Activated CD4-positive, alpha-beta T cell treated with anti-CD3 and anti-CD28 coated beads for 24 hours (primary cell): ENCODE measurements at places on chromosomes 4 and X.
A peak's percentile ranks its signal among the peaks of the same experiment; 100 is the strongest.

DNA sequence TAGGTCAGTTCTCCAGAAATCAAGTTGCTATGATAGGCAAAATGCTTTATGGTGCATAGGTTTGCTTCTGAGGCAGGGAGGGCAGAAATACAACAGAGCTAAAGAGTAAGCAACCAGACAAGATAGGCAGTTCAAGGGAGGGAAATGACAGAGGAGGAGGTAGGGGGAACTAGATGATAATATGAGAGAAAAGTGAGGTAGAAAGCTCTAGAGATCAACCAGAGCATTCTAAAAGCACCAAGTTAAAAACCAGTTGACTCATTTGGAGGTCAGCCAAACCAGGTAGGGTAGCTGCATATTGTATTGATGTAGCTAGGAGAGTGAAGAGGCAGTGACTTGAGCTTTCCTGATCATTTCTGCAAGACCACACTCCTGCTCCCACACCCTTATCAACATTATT, 49.0 kb upstream of the SLC16A2 start:
- DNase-seq = no peak

DNA sequence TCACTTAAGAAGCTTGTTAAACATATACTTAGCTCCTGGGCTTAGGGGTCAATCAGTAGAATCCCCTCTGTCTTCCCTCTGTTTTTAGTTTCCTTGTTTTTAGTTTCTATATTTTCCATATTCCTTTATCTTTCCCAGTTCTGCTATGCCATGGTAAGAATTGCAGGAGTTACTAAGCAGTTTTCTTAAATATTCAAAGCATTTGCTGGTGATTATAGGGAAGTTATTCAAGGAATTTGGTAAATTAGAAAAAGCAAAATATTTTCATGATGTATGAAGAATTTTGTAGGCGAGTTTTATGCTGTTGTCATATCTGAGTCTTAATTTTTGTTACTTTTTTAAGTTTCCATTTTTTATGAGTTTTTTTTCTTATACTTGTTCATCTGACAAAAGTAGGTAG, 91.6 kb upstream of the NUDT6 start:
- DNase-seq = no peak

DNA sequence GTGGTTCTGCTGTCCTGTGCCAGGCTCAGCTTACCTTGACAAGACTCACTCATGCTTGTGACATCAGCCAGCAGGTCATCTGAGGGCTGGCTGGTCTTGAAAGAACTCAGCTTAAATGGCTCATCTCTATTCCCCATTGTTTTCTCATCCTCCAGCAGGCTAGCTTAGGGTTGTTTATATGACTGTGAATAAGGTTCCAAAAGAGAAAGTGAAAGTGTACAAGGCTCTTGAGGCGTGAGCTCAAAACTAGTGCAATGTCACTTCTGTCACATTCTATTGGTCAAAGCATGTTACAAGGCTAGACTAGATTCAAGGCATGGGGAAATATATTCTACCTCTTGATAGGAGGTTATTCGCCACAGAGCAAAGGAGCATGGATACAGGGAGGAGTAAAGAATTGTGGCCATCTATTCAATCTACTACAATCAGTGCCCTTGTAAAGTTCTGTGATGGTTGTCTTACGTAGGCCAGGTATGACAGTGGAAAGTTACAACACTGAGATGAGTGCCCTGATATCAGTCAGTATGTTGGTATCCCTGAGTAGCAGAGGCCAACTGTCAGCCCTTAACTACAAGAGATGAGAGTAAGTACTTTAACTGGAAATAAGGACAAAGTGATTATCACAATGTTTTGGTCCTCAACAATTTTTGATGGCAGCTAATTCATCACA, 19.8 kb upstream of the TMLHE start:
- DNase-seq = no peak

DNA sequence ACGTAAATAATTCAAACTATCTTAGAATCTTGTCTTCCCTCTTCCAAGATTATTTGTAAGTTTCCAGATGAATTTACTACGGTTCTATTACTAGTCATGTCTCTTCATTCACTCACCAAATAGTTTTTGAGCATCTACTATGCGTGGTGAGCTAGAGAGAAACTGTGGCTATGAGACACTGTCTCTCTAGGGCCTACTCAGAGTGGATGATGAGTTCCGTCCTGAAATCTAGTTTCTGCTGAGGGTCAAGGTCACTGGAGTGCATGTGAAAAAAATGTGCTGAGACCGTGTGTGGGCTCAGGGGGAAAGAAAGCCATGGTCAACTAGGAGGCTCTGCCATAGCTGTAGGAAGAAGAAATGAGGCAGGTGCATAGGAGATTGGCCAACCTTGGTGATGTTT, 320.2 kb upstream of the GATB start:
- no peak for DNase-seq

DNA sequence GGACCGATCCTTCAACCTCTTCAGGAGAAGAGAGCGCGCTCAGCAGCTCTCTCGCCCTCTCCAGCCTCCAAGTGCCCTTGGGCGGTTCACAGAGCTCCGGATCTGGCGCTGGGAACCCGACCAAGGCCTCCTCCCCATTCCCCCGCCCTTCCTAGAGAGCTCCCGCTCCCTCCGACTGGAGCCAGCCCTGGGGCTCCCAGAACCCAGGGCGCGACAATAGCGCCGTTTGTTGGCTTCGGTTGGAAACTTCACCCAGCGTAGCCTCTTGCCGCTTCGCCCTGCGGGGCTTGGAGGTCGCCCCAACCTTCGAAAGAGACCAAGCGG, 3.1 kb upstream of the SOX3 start:
- no peak for DNase-seq

DNA sequence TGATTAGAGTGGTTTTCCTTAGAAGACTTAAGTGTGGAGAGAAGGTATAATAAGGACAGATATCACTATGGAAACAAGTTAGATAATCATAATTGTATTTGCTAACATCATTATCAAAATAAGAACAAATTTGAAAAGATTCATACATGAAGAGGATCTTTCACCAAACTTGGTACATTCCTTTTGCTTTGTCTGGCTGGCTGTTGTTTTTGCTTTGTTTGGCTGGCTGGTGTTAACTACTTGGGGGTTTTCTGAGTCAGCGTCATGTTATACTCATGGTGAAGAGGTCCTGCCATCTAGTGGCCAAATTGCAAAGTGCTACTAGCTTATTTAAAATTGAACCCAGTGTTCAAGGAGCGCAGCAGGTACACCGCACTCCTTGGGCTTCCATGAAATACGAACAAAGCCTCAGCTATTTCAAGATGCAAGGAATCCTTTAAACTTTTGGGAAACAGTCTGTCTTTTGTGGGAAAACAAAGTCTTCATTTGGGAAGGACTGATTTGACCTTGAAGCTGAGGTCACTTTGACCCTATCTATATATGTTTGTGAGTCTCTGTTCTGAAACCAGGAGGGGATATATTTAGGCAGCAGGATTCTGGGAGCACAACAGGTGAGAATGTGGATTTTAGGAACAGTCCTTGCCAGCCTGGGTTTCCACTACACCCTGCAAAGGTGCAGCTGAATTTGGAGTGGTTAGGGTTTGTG, 129.7 kb downstream of the PLS3 start:
- peak; percentile 4 for DNase-seq

GRCh38 chrX:138847930-138848329, 136.4 kb upstream of the FGF13 start:
- DNase-seq = no peak

DNA sequence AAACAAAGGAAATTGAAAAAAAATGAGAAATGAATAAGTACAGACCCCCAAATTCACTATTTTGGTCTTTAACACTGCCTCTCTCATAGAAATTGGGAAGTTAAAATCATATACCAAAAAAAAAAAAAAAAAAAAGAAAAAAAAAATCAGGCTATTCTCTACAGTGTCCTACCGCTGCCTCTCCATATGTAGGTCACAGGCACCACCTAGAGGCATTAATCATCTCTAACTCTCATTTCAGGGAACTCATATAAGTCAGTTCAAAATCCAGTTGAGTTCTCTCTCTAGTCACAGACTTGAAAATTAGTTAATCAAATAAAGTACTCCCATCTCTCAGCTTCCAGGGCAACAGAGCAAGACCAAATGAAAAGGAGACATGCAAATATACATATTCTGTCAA, 47.9 kb downstream of the COX18 start:
- no peak for DNase-seq

DNA sequence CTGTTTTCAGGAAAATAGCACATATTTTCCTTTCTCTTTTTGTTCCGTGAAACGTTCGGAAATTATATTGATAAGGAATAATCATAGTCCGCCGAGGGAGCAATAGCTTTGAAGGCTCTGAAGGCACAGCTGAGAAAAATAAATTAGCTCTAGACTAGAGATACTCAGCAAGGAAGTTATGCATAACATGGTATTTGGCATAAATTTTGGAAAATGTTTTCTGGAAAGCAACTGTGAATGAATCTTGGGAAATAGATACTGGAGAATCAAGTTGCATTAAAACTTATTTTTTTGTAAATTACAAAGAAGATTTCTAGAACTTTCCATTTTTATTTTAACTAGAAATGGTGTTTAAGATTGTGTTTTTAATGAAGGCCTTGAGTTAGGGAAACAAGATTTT, 92.4 kb downstream of the HPRT1 start:
- no peak for DNase-seq

GRCh38 chr4:158811704-158812103, 42.9 kb downstream of the FNIP2 start:
- no peak for DNase-seq

- DNase-seq = no peak
Measured at GRCh38 chr4:175339100-175339707, 421.0 kb downstream of the ADAM29 start.

GRCh38 chrX:22047468-22047867, 15.3 kb downstream of the PHEX start:
- no peak for DNase-seq

DNA sequence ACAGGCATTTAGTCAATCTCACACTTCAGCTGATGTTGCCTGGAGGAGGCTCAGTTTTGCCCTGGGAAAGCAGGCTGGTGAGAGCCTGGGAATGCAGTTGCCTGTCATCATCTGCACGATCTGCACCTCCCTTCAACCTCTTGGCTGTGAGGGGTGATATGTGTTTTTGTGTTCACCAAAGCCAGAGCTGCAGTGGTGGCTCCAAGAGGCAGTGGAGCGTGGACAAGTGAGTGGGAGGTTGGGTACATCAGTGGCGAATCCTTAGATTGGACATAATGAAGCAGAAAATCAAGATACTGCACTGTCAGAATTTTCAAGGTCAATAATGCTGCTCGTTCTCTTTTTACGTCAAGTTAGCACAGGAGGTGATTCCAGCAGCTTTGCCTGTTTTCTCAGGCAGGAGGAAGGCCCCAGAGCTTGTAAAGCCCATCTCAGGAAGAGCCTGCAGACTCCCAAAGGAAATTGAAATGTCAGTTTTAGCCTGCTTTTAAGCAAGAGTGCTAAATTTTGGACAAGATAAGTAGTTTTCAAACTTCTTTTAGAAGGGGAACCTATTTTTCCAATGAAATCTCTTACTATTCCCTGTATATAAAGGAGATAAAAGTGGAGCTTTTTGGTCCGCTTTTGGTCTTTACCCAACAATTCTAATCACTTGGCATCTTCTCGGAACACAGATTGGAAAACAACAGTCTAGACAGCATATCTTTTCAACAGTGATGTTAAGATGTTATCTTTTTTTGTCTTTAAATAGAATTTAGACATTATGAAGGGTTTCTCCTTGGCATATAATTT, 92.8 kb downstream of the FRAS1 start:
- DNase-seq = no peak

- no peak for DNase-seq
Measured at GRCh38 chr4:73599182-73599581, 21.1 kb downstream of the RASSF6 start.

DNA sequence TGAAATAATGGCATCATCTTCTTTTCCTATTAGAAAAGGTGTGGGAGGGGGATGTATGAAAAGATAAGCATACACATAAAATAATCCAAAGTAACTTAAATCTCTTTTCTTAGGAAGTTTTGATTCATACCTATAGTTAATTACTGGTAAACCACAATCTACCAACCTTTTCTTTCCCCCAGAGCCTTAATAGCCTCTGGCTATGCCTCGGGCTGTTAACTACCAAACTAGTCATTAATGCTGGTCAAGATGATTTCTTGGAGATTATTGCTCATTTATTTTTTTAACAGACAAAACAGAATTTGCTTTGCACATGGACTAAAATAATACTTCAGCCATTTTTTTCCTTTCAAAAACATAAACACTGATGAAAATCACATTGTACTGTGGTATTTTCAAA, 16.9 kb downstream of the NAA11 start:
- DNase-seq = no peak

- no peak for DNase-seq
Measured at GRCh38 chrX:38986586-38986985, 185.3 kb downstream of the MID1IP1 start.

DNA sequence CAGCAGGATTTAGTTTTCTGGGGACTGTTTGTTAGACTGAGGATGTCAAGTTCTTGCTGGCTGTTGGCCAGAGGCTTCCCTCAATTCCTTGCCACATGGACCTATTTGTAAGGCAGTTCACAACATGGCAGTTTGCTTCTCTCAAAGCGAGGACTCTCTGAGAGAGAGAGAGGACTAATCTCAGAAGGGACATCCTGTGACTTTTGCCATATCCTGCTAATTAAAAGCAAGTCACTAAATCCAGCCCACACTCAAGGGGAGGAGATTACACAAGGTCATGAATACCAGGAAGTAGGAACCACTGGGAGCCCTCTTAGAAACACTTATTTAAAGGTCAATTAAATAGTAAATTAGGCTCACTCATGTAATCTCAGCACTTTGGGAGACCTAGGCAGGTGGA, 38.2 kb downstream of the PPP1R2C start:
- DNase-seq = no peak

DNA sequence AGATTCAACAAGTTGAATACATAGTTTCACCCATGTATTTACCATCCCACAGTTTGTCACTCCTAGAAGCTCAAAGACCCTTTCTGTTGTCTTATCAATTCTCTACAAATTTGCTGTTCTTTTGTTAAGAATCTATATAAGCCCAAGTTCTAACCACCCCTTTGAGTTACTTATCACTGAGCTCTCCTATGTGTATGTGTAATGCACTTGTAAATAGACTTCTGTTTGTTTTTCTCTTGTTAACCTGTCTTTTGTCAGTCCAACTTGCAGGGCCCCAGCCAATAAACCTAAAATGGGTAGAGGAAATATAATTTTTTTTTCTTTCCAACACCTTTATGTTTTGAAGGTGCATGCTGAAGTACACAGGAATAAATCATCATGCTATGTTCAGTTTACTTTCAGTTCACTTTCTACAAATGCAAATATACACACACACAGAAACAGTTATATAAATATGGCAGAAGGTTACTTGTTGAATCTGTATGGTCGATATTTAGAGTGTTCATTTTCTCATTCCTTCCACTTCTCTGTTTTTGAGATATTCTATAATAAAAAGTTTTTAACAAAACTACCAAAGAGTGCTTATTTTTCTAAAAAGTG, 22.3 kb upstream of the CLOCK start:
- no peak for DNase-seq

- DNase-seq = no peak
Measured at GRCh38 chr4:73705056-73705432, 35.3 kb upstream of the CXCL8 start.

- DNase-seq = peak; percentile 40
Measured at GRCh38 chrX:71619193-71619592, 882 bp upstream of the CXCR3 start.

DNA sequence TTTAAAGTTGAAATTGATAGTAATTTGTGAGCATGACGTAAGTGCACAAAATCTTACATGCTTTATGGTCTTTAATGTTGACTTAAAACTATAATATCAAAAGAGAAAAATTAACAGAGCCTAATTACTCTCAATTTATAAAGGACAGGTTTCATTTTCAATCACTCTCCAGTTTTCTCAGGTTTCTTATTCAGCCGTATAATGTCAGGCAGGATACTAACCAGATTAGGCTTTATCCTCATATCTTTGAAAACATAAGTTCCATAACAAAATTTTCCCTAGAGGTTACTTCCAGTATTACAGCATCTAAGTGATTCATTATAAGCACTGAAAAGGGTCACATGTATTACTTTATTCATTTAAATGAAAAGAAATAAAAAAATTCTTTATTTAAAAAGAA, 492.1 kb downstream of the PACRGL start:
- DNase-seq = no peak
